ENCODE measurements at places on chromosomes 2 and 18.

- DNase-seq = no peak
These were observed 9.0 kb downstream of the MALL start for GRCh38 chr2:110106642-110107041.

GRCh38 chr2:171521361-171522051, 768 bp upstream of the CYBRD1 start:
- DNase-seq = no peak

GRCh38 chr2:8153258-8153718, 528.6 kb upstream of the ID2 start:
- DNase-seq = no peak

- DNase-seq = no peak
These were observed 133.8 kb downstream of the NAPG start for GRCh38 chr18:10659594-10659993.

Data from activated CD8-positive, alpha-beta memory T cell treated with anti-CD3 and anti-CD28 coated beads for 48 hours (primary cell).